HEK293T (cell line): ENCODE measurements at places on chromosomes 4 and X.

DNA sequence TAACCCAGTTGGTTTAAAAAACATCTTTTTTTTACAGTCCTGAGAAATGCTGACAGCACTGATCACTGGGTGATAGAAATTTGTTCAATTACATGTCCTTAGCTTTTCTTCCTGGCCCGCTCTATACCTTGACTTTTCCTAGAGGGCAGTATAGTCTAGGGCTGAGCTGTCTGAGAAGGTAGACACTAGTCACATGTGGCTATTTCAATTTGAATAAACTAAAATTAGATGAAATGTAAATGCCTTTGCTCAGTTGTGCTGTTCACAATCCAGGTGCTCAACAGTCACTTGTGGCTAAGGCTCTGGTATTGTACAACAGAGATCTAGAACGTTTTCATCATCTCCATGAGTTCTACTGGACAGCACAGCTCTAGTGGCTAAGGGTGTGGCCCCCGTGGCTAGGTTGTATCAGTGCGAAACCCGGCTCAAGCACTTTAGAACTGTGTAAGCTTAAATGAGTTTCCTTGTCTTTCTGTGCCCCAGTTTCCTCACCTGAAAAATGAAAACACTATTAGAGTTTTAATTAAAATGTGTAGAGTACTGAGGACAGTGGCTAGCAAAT lies 111.6 kb upstream of the WDR17 start:
- DNase-seq = peak; percentile 16

- no peak for DNase-seq
These were observed 98.9 kb downstream of the BCOR start for GRCh38 chrX:39998636-39999406.

- no peak for DNase-seq
These were observed 88.1 kb downstream of the NBDY start for GRCh38 chrX:56817179-56817578.

DNA sequence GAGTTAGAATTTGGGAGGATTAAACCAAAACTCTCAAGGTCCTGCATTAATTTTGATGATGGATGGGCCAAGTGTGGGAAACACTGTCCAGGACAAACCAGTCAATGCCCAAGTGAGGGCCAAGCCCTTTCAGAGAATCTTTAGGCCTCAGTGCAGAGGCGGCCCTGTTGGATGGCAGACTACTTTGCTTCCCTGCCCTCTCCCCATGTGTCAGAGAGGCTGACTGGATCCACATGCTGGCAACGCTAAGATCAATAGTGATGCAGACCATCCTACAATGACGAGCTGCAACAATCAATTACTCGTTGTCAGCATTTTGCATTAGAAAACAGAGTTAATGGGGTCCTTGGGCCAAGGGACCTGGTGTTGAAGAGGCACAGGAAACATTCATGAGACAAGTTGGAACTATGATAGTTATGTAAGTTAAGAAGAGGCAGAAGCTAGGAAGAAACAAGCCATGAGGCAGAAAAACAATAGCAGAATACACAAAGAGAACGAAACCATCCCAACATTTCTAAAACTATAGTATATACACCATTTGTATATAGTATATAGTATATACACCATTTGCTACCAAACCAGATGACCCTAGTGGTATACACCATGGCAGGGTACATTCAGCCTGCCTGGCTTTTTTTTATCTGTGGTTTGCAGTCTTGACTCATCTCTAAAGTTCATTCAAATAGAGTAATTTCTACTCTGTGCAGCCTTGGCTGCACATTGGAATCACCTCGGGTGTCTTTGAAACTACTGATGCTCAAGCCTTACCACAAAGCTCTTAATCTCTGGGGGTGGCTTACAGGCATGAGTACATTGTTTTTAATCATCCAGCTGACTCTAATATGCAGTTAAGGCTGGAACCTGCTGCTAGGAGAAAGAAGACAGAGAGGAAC lies 147.7 kb upstream of the GYPA start:
- DNase-seq = no peak

- no peak for DNase-seq
These were observed 5.6 kb downstream of the QRFPR start for GRCh38 chr4:121375262-121375661.

DNA sequence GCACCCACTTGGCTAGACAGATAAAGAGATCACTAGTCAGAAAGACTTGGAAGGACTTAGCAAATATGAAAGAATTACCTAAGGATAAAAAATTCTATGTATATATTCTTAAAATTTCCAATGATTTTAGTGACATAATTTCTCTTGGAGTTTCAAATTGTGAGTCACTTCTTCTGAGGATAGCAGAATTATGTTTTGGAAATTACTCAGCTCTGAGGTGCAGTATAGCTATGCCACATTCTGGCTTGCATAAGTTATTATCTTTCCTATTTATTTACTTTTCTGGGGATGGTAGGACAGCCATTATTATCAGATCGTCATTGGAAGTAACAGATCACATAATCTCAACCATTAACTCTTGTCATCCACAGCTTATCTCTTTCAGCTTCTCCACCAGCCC lies 853.5 kb downstream of the TRIML1 start:
- DNase-seq = no peak

GRCh38 chr4:151998723-151999122 lies 237.9 kb upstream of the GATB start:
- DNase-seq = no peak

GRCh38 chr4:25535278-25535677 lies 120.4 kb upstream of the SLC34A2 start:
- no peak for DNase-seq

DNA sequence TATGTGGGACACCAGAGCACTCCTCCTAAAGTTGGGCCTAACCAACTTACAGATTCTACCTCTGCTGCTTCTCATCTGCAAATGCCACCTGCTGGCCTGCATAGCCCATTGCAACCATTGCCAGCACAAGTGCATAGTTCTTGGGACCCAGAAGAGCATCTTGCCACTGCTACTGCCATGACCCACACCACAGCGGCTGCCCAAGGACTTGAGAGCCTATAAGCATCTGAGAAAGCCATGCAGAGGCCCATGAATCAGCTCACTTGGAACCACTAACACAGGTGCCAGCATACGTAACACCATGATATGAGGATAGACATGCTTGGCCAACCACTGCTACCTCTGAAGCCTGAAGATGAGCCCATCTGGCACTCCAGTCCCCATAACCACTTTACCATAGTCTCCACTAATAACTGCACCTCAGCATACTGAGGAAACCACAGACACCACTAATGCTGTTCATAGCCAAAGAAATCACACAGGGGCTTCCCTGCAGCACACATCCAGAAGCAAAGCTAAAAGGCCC lies 258.1 kb upstream of the AGTR2 start:
- DNase-seq = peak; percentile 53

DNA sequence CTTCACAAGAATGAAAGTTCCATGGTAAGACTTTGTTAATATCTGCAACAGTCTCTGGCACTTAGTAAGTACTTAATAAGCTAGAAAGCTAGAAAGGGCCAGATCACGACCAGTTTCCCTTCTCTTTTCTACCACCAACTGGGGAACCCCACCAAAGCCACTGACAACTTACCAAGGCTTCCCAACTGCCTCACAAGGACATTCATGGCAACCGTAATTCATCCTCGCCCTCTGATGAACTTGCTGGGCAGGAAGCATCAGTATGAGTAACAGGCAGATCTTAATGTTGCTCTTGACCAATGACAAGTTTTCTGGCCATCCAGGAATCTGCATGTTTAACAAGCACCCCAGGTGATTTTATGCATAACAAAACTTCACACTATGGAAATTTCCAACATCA lies 23.2 kb upstream of the ZCCHC13 start:
- no peak for DNase-seq

GRCh38 chr4:115945026-115945425 lies 831.6 kb upstream of the NDST4 start:
- DNase-seq = no peak

- DNase-seq = no peak
These were observed 1.5 kb upstream of the PARM1 start for GRCh38 chr4:74931376-74931775.

- no peak for DNase-seq
These were observed 297.4 kb upstream of the DKK2 start for GRCh38 chr4:107333518-107333917.

DNA sequence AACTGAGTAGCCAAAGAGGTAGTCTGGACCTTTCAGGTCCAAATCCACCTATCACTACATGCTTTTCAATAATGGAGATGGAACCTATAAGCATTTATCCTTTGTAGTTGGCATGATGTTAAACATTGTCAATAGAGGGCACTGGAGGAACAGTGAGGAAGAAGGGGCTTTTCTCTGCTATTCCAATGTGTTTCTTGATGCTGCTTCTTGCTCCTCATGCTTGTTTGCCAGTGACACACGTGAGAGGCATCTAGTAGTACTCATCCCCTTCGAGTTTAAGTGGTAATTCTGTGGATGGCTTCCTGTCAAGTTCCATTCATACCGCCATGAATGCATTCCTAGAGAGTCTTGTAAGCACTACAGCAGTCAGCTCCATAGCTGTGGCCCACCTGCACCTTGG lies 84.0 kb downstream of the NAA11 start:
- DNase-seq = peak; percentile 15

DNA sequence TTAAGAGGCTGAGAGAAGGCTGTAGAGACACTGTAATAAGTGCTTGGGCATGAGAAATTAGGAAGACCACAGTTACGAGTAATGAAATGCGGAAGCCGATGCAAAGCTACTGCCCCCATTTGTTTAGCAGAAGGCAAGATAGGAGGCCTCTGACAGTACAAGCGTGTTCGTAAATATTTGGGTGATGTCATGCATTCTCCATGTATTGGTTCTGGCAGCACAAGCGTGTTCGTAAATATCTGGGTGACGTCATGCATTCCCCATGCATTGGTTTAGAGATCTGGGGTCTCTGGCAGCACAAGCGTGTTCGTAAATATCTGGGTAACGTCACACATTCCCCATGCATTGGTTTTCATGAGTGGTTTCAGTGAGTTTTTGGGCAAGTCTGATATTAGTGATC lies 661.5 kb upstream of the FRG1 start:
- no peak for DNase-seq

GRCh38 chrX:2342281-2342688 lies 158.5 kb downstream of the DHRSX start:
- DNase-seq = no peak

- DNase-seq = no peak
These were observed 4.7 kb downstream of the THAP9 start for GRCh38 chr4:82905205-82905604.

- no peak for DNase-seq
These were observed 231.1 kb upstream of the ARHGAP24 start for GRCh38 chr4:85243857-85244256.

DNA sequence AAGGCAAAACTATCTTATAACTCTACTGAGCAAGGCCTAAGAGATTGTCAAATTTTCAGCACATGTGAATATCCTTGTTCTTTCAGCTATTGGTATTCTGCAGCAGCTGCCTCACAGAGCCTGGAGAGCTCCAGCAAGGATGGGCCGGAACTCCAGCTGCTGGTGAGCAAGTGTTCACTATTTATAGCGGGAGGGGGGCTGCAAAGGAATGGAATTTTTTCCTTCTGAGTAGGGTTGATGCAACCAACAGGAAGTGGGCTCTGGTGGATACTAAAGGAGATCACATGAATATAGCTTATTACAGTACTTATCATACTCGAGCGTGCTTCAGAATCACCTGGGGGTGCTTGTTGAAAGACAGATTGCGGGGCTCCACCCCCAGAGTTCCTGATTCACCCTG lies 20.2 kb upstream of the SETD7 start:
- DNase-seq = no peak

DNA sequence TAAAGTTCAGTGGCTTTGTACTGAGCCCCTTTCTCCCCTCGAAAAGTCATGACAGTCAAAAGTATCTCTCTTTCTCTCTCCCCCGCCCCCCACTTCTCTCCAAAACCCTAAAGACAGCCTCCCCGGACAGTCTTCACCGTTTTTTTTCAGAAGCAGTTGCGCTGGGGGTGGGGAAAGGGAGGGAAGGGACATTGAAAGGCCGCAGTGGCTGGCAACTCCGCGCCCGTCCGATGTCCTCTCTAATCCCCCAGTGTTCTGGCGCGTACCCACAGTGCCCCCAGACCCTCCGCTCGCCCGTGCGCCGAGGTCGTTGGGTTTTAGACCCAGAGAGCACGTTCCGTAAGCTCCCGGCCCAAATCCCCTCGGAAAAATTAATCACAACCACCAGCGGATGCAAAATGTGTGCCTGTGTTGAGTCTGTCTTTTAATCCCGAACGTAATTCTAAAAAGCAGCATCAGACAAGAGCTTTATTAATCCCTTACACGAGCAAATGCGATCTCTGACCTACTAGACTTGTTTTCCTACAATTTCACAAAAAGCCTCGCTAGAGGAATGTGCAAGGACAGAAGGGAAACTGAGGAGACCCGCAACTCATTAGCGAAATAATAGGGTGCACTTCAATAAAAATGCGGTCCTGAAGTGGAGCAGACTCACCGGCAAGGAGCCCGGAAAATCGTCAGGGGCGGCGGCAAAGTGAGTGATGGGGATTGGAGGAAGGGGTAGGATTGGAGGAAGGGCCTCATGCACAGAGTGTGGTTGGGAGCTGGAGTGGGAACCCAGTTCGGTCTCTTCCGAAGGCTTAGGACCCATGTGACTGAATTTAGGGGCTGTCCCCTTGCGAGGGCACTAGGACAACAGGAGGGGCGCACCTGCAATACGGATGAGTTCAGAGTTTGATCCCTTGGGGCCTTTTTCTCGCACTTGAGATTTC lies 12.2 kb upstream of the PRDM8 start:
- DNase-seq = no peak

GRCh38 chrX:132443196-132444135 lies 45.4 kb downstream of the MBNL3 start:
- no peak for DNase-seq

DNA sequence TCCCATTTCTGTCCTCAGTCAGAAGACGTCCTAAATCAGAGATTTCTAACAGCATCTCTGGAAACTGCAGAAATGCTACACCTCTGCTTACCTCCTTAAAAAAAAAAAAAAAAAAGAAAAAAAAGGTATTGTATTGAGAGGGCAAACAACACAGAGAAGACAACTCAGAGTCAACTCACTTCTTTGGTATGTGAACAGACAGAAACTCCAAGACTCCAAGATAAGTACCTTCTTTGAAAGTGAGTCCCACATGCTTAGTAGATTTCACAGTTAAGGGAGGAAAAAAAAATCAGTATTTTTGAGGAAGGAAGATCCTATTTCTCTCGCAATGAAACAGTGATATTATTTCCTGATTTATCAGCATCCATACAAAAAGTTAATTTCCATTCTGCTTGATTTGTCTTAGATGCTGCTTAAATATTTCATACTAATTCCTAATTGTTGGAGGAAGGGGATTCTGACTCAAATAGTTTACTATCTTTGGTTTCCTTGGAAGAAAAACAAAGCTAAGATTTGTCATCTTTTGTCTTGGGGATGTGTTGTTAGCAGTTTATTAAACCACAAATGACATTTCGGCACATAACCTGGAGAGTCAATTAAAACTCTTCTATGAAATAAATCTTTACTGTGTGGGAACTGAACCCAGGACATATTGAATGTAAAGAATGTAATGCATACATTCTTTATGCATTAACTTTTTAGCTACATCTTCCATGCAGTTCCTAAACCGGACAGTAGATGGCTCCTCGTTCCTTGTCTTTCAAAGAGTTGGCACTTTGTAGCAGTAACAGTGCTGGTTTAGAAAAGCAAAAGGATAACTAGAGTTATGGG lies 4.7 kb downstream of the RASGEF1B start:
- peak; percentile 35 for DNase-seq

- no peak for DNase-seq
These were observed 233.4 kb downstream of the TEX13A start for GRCh38 chrX:104987063-104987462.

- no peak for DNase-seq
These were observed 474.7 kb downstream of the SPRY1 start for GRCh38 chr4:123871341-123871740.
